ENCODE measurements at places on chromosomes 12 and 14.

- DNase-seq, result no peak
These were observed 947 bp downstream of the GAS2L3 start for GRCh38 chr12:100574187-100575074.

GRCh38 chr12:101795786-101796185 is 35.0 kb downstream of the GNPTAB start:
- no peak for DNase-seq

GRCh38 chr12:109331301-109331952 is 16.3 kb upstream of the MYO1H start:
- no peak for DNase-seq

DNA sequence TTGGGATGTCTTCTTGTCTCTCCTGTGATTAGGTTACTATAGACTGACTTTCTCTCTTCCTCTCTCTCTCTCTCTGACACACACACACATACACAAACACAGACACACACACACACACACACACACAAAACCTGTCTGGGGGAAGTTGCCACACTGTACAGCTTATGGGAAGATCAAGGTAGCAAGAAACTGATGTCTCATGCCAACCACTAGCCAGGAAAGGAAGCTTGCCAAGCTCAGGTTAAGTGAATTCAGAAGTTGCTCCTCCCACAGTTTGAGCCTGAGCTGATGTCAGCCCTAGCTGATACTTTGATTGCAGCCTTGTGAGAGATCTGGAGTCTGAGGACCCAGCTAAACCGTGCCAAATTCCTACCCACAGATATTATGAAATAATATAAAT is 67.1 kb downstream of the PPFIA2 start:
- no peak for DNase-seq
